ENCODE measurements at places on chromosomes 11 and 22.

DNA sequence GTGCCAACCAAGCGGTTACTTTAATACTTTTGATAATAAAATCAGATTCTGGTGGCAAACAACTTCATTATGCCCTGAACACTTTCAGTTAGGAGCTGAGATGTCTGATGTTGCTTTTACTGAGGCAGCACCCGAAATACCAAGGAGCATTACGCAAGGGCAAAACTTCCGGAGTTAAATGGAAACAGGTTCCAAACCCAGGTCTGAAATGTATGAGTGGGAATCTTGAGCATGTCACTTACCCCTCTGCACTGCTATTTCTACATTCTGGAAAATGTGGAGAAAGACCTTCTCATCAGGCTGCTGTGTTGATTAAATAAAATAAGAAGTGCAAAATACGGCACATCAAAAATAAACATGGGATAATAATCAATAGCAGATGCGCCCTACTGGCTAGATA lies 315.1 kb downstream of the LARGE1 start:
- DNase-seq: no peak

DNA sequence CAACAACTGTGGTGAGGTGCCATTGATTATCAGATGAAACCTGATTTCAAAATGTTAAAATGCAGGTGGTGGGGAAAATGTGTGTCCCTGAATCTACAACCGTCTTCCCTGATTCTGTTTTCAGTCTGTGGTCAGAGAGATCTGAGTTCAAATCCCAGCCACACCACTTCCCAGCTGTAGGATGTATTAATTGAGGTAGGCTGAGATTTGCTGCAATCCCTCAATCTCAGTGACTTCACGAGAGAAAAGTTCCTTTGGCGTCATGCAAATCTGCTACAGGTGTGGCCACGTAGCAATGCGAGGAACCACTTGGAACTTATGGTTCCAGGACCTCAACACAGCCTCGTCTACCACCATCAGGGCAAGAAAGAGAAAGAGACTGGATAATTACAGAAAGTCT lies 56.2 kb downstream of the BCL2L13 start:
- no peak for DNase-seq

GRCh38 chr22:30432520-30432919 lies 7.0 kb downstream of the MTFP1 start:
- DNase-seq: no peak

GRCh38 chr11:67576735-67577475 lies 6.7 kb upstream of the GSTP1 start:
- DNase-seq: no peak

DNA sequence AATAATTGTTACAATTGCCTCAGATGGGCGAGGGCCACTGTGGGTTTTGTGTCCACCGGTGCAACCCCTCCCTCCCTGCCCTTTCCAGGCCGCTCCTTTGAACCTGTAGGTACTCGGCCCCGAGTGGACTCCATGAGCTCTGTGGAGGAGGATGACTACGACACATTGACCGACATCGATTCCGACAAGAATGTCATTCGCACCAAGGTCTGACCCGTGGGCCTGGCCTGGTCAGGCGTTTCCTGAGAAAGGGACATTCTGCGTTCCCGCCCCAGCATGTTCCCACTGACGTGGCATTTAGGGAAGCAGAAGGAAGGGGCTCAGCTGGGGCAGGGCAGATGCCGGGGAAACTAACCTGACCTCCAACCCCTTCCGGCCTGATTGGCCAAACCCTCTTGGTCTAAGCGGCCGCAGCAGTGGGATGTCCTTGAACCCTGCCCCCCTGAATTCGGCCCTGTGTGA lies 10.1 kb downstream of the SIDT2 start:
- no peak for DNase-seq

DNA sequence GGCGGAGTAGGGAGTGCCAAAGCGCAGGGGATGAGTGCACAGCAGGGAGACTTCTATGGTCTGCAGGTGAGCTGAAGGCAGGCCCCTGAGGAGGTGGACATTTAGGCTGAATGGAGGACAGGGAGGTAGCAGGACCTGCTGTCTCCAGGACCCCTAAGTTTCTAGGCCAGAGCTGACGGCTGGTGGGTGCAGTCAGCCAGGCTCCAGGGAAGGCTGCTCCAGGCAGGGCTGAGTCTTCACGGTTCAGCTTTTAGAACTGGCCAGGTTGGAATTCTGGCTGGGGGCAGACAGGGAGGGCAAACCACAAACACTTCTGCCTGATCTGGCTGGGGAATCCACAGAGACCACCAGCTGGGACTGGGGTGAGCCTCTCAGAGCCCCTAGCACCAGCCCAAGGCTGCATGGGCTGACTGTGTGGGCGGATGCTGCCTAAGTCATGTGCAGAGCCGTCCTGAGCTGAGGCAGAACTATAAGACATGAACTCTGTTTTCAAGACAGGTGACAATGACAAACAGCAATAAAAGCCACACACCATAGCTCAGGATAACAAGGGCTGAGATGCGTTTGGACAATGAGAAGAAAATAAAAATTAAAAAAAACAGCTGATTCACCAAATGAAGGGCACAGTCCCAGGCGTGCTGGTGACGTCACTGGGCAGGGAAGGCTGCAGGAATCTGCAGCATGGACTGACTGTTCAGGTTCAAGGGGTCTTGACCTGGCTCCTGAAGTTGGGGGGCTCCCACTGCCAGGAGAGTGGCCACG lies 10.4 kb upstream of the MALAT1 start:
- no peak for DNase-seq

- no peak for DNase-seq
Measured at GRCh38 chr11:15289723-15290122, 175.0 kb downstream of the INSC start.

GRCh38 chr11:2844116-2844842 lies 41.3 kb downstream of the CDKN1C start:
- no peak for DNase-seq

DNA sequence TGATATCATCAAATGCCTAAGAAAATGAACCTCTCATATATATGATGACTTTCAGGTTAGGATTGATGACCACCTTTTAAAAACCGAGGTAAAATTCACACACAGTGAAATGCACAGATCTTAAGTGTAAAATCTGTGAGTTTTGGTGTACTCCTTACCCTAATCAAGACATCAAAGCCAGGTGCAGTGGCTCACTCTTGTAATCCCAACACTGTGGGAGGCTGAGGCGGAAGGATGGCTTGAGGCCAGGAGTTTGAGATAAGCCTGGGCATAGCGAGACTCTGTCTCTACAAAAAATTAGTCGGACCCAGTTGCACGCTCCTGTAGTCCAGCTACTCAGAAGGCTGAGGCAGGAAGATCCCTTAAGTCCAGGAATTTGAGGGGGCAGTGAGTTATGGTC lies 140.4 kb downstream of the UVRAG start:
- no peak for DNase-seq

GRCh38 chr11:14111496-14111895 lies 149.0 kb downstream of the SPON1 start:
- no peak for DNase-seq

All from NCI-H1105 (cell line).